ENCODE measurements at places on chromosomes 1 and 21. TPM values are rescaled to one million over a fixed set of nuclear protein-coding genes. Genes with fewer than 3 reads are reported as not detected.

- no peak for DNase-seq
- no peaks in the 10 kb centered on the region for H3K36me3 ChIP-seq
- no peaks in the 10 kb centered on the region for H3K27me3 ChIP-seq
- no peak overlapping the region for H3K4me3 ChIP-seq
- H3K27ac ChIP-seq: no peak overlapping the region
These were observed 186.6 kb downstream of the GRIK3 start for GRCh38 chr1:36847761-36848160.

- DNase-seq: no peak
- no peaks in the 10 kb centered on the region for H3K4me1 ChIP-seq
- no peaks in the 10 kb centered on the region for H3K36me3 ChIP-seq
- H3K4me3 ChIP-seq: no peak overlapping the region
- no peaks in the 10 kb centered on the region for H3K27me3 ChIP-seq
- no peak overlapping the region for H3K27ac ChIP-seq
These were observed 451.5 kb downstream of the KIF26B start for GRCh38 chr1:245606157-245606725.

DNA sequence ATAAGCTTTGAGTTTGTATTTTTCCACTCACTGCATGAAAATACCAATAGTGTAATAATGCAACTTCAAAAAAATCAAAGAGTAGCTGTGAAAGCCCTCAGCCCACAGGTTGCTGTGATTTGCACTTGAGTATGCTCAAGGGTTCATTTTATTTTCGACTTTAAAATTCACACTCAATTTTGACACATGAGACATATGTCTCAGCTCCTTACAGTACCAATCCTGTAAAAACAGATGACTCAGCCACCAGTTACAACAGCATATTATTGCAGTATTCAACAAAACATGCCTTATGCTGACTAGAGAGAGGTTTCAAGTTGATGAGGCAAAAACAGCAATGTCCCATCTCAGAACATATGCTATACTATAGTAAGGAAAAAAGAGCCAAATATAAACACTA is 66.1 kb downstream of the CYYR1 start:
- no peaks in the 10 kb centered on the region for H3K4me1 ChIP-seq
- H3K4me3 ChIP-seq: no peak overlapping the region
- no peaks in the 10 kb centered on the region for H3K27me3 ChIP-seq
- H3K36me3 ChIP-seq: no peaks in the 10 kb centered on the region
- no peak overlapping the region for H3K27ac ChIP-seq

DNA sequence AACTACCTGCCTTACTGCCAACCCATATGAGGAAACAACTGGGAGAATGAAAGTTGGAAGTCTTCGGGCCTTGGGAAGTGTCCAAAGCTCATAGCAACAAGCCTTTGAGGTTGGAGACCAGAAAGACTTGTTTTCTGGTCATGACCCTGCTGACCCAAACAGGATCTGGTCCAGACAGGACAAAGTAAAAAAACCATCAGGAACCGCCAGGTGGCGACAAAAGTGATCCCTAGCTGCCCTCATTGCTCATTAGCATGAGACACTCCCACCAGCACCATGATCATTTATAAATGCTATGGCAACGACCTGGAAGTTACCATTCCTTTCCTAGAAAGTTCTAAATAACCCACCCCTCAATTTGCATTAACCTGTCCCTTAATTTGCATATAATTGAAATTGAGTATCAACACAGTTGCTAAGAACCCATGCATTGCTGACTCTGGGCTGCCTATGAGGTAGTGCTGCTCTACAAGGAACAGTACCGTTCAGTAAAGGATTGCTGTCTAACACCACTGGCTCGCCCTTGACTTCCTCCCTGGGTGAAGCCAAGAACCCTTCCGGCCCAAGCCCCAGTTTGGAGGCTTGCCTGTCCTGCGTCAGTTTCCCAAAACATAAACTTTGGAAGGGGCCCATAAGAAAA is 89.0 kb downstream of the URB2 start:
- no peak for DNase-seq
- no peaks in the 10 kb centered on the region for H3K27me3 ChIP-seq
- H3K4me3 ChIP-seq: no peak overlapping the region
- no peak overlapping the region for H3K27ac ChIP-seq

- H3K4me1 ChIP-seq: no peaks in the 10 kb centered on the region
- DNase-seq: no peak
- H3K27ac ChIP-seq: no peak overlapping the region
- H3K36me3 ChIP-seq: no peaks in the 10 kb centered on the region
These were observed 331.5 kb upstream of the AJAP1 start for GRCh38 chr1:4322881-4323280.

The OR6N1 gene
- not detected for total RNA-seq

The SUSD4 gene
- not detected for total RNA-seq

The HES3 gene
- total RNA-seq: not detected

DNA sequence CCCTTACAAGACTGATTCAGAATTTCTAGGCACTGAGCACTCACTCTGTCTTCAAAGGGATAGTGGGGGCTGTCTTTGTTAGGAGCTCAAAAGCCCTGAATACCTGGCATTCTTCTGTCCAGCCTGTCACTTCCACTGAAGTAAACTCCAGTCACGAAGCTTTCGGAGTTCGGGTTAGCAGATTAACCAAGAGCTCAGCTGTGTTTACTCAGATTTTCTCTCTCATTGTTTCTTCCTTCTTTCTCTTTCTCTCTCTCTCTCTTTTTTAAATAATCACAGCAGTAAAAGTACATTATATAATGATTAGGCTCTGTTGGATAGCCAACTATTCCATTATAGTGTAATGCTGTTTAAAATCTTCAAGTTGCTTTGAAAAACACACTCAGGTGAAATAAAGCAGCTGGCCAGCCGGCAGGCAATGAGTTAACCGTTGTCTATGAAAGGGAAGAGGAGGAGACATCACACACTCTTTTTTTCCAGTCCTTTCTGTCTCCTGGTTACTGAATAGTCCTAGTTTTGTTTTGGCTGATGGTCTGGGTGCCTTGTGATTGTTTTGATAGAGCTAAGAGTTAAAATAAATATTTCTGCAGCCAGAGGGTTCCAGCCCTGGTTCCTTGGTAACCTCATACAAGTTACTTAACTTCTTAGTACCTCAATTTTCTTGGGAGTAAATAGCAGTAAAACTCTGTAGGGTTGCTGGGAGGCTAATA is 89.8 kb downstream of the ADSS2 start:
- H3K27me3 ChIP-seq: no peaks in the 10 kb centered on the region
- no peaks in the 10 kb centered on the region for H3K36me3 ChIP-seq
- H3K4me1 ChIP-seq: peaks cover 9% of the 10 kb centered on the region
- no peak overlapping the region for H3K4me3 ChIP-seq

The KCNQ4 gene
- total RNA-seq: 2.1 TPM

- no peaks in the 10 kb centered on the region for H3K36me3 ChIP-seq
- no peaks in the 10 kb centered on the region for H3K27me3 ChIP-seq
- H3K27ac ChIP-seq: peak overlapping the region; percentile 62
- H3K4me3 ChIP-seq: no peak overlapping the region
These were observed 78.9 kb upstream of the F3 start for GRCh38 chr1:94620345-94621031.
